ENCODE measurements at places on chromosomes 12 and 14. TPM values are rescaled to one million over a fixed set of nuclear protein-coding genes. Genes with fewer than 3 reads are reported as not detected.

RDH16 gene
- total RNA-seq = 0.09 TPM

SDSL gene
- total RNA-seq = 22.0 TPM

FAM186B gene
- total RNA-seq = 0.16 TPM

GPR162 gene
- 0.70 TPM for total RNA-seq

ADAMTS20 gene
- total RNA-seq = not detected

BBOF1 gene
- 3.6 TPM for total RNA-seq

DACT1 gene
- 0.44 TPM for total RNA-seq

ZNF605 gene
- total RNA-seq = 3.3 TPM

CLEC2A gene
- total RNA-seq = not detected

CLEC4E gene
- not detected for total RNA-seq

RNASE12 gene
- total RNA-seq = not detected

AICDA gene
- total RNA-seq = not detected

OR10G2 gene
- total RNA-seq = not detected

NRDE2 gene
- 8.6 TPM for total RNA-seq

RERG gene
- 0.22 TPM for total RNA-seq

HHIPL1 gene
- total RNA-seq = 0.29 TPM

ADAM21 gene
- total RNA-seq = 0.07 TPM

PSMC1 gene
- 257 TPM for total RNA-seq

LPAR5 gene
- total RNA-seq = 0.47 TPM

SLC6A13 gene
- 0.11 TPM for total RNA-seq

IFNG-AS1 gene
- total RNA-seq = not detected

SYT1 gene
- total RNA-seq = 7.0 TPM

NRIP2 gene
- total RNA-seq = not detected
